Nucleus accumbens (tissue), 56 donors: ENCODE measurements at places on chromosomes 16 and 17.

DNA sequence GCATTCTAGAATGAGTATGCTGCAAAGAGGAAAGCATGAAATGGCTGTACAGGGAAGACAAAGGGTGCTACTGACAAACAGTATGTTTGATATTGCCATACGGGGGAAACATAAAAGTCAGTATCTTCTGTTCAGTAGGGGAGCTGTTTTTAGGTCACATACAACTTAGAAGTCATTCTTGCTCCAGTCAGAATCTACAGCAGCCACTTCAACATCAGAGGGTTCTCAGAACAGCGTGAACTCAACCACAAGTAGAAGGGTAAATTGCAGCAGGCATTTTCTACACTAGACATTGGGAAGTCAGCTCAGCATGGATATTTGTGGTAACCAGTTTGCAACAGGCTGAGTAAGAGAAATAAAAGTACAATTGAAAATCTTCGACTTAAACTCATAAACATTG is 1241.8 kb upstream of the GOT2 start:
- no peak for DNase-seq

DNA sequence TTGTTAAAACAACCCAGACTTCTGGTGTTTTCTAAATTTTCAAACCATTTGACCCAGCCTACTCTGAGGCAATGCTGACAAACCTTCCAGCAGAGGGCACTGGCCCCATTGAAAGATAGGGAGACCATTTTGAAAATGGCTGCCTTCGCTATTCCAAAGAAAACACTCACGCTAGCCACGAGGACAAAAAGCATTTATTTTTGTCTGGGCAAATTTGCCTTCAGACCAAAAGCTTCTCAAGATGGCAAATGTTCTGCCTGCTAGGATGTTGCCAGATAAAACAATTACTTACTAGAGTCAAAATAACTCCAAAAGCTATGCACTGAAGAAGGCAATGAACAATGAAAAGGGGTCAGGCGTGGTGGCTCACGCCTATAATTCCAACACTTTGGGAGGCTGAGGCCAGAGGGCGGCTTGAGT is 296.7 kb upstream of the IRX5 start:
- DNase-seq, result no peak

DNA sequence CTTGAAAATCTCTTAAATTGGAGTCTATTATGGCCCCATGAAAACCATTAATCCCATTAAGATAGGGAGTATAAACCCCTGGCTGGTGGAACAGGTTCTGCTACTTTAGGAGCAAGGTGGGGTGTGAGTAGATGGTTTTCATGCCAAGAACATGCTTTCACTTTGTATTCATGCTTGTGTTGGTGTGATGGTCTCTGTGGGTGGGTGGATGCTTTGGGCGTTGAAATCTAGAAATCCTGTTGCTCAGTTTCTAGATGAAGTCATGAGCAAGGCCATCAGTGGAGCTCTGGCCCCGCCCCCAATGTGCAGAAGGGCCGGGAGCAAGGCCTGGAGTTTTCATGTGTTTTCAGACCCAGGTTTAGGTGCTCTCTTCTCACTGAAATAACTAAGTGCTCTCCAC is 20.1 kb downstream of the PLD6 start:
- DNase-seq, result no peak

GRCh38 chr17:9181640-9182039 is 160.3 kb downstream of the NTN1 start:
- no peak for DNase-seq

- DNase-seq, result no peak
Measured at GRCh38 chr17:70520447-70520846, 351.1 kb downstream of the KCNJ2 start.

DNA sequence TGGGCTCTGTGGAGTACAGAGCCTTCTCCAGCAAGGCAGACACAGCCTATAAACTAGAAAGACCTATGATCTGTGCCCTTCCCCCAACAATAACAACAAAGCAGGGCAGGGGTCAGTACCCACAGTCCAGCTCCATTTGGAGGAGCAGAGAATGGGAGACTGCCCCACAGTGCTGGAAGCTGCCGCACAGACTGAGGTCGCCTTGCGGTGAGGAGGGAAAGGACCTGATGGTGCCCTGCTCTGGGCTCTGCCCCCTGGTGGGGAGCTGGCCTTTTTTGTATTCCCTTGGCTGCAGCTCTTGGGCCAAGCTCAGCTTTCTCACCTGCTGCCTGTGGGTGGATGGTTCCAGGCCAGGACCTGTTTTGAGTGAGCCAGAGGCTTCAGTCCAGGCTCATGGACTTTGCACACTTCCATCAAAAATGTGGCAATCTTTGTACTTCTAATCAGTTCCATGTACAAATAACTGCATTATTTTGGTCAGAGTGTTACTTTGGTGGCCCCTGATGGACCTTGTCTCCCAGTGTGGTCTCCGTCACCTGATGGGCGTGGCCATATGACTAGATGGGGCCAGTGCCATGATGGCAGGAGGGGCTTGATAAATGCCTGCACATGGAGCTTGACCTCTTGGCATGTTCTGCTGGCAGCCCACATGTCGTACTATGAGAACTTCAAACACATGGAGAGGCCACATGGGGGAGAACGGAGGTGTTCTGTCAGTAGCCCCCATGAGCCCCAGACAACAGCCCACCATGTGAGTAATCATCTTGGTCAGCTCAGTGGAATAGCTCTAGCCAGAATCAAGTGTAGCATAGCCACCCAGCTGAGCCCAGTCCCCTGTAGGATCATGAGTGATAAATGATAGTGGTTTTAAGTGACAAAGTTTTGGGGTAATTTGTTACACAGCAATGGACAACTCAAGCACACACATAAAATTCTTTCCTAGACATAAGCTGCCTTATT is 24.2 kb downstream of the B9D1 start:
- DNase-seq, result peak; percentile 35

DNA sequence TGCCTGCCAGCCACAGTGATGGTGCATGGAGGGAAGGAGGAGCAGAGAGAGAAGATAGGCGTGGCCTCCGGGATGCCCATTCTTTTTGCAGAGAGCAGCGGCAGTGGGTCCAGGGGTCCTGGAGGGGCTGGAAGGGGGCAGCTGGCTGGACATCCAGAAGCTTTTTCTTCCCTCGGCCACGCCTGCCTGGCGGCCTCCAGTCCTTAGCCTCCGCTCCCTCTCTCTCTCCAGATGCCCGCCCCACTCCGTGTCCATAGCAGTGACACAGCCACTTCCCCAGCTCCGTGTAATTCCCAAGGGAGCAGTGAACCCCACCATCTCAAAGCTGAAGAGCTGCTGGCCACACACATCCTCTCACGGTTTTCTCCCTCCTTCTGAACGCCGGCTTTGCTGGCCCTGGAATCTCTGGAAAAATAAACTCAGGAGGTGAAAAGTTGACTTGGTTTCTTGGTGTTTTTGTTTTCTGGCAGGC is 26.3 kb upstream of the CDC42EP4 start:
- DNase-seq, result no peak

DNA sequence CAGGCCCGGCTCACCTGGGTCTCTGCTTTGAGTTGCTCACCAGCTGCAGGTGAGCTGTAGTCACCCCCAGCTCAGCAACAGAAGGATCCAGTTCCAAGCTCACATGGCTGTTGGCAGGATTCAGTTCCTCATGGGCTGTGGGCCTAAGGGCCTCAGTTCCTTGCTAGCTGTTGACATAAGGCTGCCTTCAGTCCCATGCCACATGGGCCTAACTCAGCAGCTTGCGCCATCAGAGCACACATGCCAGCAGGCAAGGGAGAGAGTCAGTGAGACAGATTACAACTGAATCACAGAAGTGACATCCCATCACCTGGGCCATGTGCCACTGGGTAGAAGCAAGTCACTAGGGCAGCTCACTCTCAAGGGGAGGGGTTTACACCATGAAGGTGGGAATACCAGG is 24.7 kb downstream of the PSMD7 start:
- DNase-seq, result no peak

- DNase-seq, result no peak
Measured at GRCh38 chr16:70258946-70259345, 7.2 kb upstream of the EXOSC6 start.

GRCh38 chr17:82528484-82529265 is 9.1 kb downstream of the FOXK2 start:
- peak; percentile 28 for DNase-seq

DNA sequence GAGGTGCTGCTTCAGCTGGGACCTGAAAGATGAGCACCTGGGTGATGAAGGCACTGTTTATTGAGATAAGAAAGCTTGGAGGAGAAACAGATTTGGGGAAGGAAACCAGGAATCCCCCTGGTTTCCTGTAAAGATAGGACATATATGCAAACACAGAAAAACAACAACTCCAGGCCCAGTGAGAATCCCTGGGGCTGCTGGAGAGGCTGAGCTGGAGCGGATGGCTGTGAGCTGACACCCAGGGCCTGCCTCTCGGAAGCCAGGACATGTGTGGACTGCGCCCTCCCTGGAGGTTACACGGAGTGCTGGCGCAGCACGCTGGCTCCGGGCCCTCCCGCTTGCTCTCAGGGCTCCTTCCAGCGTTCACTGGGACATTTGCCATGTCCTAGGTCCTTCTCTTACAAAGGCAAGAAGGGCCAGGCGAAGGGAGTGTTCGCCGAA is 57.5 kb downstream of the CYB5B start:
- peak; percentile 44 for DNase-seq

DNA sequence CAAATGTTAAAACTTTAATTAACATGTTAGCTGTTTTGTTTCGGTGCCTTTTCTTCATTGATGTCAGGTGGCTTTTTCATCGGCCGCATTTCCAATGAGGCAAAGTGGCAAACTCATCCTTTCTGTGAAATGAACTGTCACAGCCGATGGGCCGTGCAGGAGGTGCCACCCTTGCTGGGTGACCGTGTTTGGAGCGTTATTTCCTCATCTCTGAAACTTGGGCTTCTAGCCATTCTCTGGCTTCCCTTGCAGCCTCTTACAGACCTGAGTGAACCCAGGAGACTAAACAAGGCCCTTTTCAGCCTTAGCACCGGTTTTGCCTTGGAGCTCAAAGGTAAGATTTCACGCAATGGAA is 42.2 kb upstream of the PRSS54 start:
- DNase-seq, result no peak

DNA sequence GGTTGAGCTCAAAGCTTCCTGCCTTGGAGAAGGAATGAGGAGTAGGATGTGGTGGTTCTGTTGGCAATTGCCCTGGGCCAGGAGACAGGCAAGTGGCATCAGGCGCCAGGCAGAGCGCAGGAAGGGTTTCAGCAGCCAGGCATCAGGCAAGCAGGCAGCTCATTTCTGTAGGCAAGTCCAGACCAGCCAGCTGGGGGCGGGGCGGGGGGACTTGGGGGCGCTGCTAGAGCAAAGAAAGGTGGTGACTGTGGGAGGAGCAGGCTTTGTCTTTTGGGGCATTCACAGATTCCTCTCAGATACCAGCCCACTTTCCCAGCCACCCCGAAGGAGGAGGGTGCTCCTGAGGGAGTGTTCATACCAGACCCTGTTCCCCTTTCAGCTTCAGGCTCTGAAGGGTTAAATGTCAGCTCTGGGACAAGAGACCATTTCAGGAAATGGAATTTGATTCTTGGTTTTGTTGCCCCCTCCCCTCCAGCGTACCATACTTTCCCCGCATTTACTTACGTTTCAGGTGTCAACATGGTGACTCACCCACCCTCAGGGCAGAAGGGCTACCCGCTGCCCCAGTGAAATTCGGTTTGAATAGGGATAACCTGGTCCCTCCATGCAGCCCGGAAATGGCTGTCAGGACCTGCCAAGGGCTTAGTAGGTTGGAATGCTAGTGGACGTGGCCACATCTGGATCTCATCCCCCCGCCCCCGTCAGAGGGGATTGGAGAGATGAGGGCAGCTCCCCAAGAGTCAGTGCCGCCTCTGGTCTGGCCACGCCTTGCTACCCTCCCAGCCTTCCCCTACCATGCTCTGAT is 13.2 kb downstream of the NGFR start:
- DNase-seq, result no peak

GRCh38 chr17:5437721-5438317 is 1.1 kb downstream of the C1QBP start:
- no peak for DNase-seq
